ENCODE measurements at places on chromosomes 2 and 18. TPM values are rescaled to one million over a fixed set of nuclear protein-coding genes. Genes with fewer than 3 reads are reported as not detected.

DNA sequence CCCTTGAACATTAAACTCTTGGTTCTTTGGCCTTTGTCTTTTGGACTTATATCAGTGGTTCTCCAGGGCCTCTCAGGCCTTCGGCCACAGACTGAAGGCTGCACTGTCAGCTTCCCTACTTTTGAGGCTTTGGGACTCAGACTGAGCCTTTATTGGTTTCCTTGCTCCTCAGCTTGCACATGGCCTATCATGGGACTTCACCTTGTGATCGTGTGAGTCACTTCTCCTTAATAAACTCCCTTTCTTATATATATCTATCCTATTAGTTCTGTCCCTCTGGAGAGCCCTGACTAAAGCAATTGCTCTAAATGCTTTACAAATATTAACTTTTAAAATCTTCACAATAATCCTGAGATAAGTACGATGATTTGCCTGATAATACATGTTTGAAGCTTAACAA, 353.6 kb upstream of the TRIB2 start:
- H3K4me3 ChIP-seq = no peak overlapping the region
- no peaks in the 10 kb centered on the region for H3K4me1 ChIP-seq
- no peaks in the 10 kb centered on the region for H3K36me3 ChIP-seq
- no peak overlapping the region for H3K27ac ChIP-seq
- no peaks in the 10 kb centered on the region for H3K27me3 ChIP-seq
- DNase-seq = no peak

GRCh38 chr2:217738061-217738460, 264.7 kb downstream of the TNS1 start:
- no peak overlapping the region for H3K4me3 ChIP-seq
- no peaks in the 10 kb centered on the region for H3K27me3 ChIP-seq
- no peaks in the 10 kb centered on the region for H3K36me3 ChIP-seq
- no peak for DNase-seq

GRCh38 chr18:62445386-62445917, 77.4 kb upstream of the ZCCHC2 start:
- DNase-seq = no peak
- no peaks in the 10 kb centered on the region for H3K27me3 ChIP-seq
- no peaks in the 10 kb centered on the region for H3K4me1 ChIP-seq
- no peak overlapping the region for H3K4me3 ChIP-seq
- no peak overlapping the region for H3K27ac ChIP-seq

DNA sequence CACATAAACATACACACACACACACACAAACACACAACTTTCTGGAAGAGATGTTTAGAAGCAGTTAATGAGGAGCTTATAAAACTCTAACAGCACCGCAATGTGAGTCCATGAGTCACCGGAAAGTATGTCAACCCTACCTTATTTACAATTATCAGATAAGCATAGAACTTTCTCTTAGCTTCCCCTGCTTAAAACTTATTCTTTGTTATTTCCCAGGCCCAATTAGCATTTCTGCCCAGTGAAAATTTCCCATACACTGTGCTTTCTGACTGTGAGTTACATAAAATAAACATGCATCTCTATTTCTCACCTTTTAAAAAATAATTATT, 737.6 kb downstream of the LRP1B start:
- no peak overlapping the region for H3K27ac ChIP-seq
- H3K4me1 ChIP-seq = no peaks in the 10 kb centered on the region
- DNase-seq = no peak
- no peak overlapping the region for H3K4me3 ChIP-seq
- H3K27me3 ChIP-seq = no peaks in the 10 kb centered on the region
- H3K36me3 ChIP-seq = no peaks in the 10 kb centered on the region

GRCh38 chr18:79634593-79635426, 44.8 kb upstream of the CTDP1 start:
- no peak overlapping the region for H3K4me3 ChIP-seq
- H3K27me3 ChIP-seq = peaks cover 18% of the 10 kb centered on the region
- H3K36me3 ChIP-seq = no peaks in the 10 kb centered on the region

- no peak for DNase-seq
- no peak overlapping the region for H3K27ac ChIP-seq
- H3K4me1 ChIP-seq = no peaks in the 10 kb centered on the region
- no peaks in the 10 kb centered on the region for H3K27me3 ChIP-seq
Measured at GRCh38 chr18:7720395-7720794, 153.3 kb downstream of the PTPRM start.

GRCh38 chr18:63664571-63664970, 2.9 kb upstream of the SERPINB3 start:
- no peaks in the 10 kb centered on the region for H3K36me3 ChIP-seq
- no peak overlapping the region for H3K27ac ChIP-seq
- H3K4me3 ChIP-seq = no peak overlapping the region
- H3K4me1 ChIP-seq = no peaks in the 10 kb centered on the region

DNA sequence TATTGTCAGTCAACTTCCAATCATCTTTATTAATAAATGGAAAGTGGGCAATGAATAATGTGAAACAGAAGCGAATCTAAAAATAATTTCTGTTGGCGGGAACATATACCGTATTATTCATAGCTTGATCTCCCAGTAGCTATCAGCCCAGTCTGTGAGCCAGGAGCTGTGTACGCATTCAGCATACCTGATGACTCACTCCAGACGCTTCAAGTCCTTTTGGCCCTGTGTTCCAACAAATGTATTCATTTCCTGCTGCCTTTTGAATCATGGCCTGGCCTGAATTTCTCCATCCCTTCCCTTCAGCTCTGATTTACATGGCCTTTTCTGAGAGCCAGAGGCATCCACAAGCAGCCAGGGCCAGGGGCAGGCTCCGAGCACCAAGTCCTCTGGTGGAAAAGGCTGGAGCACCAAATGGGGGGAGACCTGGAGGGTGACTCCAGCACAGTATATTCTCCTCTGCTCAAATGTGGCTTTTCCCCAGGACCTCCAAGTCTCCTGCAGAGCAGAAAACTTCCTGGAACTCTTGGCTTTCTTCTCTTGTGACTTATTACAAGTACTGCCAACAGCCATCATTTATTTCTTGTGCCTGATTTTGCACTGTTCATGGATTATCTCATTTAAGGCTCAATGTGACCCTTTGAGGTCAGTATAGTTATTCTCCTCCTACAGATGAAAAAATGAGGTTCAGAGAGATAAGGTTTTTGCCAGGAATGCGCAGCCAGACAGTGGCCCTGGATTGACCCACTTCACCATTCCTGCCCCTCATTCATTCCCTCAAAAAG, 108.7 kb downstream of the EN1 start:
- no peak overlapping the region for H3K4me3 ChIP-seq
- no peak for DNase-seq
- H3K4me1 ChIP-seq = no peaks in the 10 kb centered on the region
- H3K36me3 ChIP-seq = no peaks in the 10 kb centered on the region
- H3K27me3 ChIP-seq = no peaks in the 10 kb centered on the region
- H3K27ac ChIP-seq = no peak overlapping the region

GRCh38 chr18:41128126-41128525, 826.9 kb upstream of the PIK3C3 start:
- H3K27ac ChIP-seq = no peak overlapping the region
- no peaks in the 10 kb centered on the region for H3K36me3 ChIP-seq
- H3K27me3 ChIP-seq = no peaks in the 10 kb centered on the region
- no peaks in the 10 kb centered on the region for H3K4me1 ChIP-seq

DNA sequence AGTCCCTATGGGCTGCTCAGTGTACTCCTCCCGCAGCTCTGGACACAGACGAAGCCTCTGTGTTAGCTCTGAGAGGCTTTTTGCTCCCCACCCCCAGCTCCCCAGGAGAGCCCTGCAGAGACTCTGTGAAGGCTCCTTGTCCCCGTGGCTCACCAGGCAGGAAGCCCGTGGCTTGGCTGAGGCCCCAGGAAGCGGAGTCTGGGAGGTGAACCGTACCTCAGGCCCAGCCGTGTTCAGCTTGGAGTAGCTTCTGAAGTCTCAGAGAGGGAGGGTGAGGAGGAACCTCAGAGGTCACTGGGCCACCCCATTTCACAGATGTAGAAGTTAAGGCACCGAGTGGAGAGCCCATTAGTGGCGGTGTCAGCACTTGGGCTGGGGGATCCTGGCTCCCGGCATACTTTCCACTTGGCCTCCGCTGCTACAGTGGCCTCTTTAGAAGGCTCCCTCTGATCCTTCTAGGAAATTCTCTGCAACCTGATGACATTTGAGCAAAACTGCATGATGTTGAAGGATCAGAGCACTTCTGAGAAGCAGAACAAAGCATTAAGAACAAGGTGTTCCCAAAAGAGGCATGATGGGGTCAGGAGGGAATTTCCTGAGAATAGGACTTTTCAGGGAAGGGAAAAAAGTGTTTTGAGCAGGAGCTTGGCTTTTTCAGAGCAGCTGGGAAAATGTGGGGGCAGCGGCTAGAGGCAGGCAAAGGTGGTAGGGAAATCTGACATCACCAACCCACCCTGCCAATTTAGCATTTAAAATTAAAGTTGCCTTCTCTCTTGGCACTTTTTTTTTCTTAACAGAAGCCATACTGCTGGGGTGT, 79.1 kb downstream of the MCFD2 start:
- H3K27ac ChIP-seq = no peak overlapping the region
- no peaks in the 10 kb centered on the region for H3K36me3 ChIP-seq
- H3K4me1 ChIP-seq = no peaks in the 10 kb centered on the region

GRCh38 chr2:18701546-18701945, 112.2 kb upstream of the NT5C1B start:
- H3K4me1 ChIP-seq = no peaks in the 10 kb centered on the region
- H3K36me3 ChIP-seq = no peaks in the 10 kb centered on the region
- H3K27me3 ChIP-seq = no peaks in the 10 kb centered on the region
- DNase-seq = no peak
- H3K4me3 ChIP-seq = no peak overlapping the region
- H3K27ac ChIP-seq = no peak overlapping the region

DNA sequence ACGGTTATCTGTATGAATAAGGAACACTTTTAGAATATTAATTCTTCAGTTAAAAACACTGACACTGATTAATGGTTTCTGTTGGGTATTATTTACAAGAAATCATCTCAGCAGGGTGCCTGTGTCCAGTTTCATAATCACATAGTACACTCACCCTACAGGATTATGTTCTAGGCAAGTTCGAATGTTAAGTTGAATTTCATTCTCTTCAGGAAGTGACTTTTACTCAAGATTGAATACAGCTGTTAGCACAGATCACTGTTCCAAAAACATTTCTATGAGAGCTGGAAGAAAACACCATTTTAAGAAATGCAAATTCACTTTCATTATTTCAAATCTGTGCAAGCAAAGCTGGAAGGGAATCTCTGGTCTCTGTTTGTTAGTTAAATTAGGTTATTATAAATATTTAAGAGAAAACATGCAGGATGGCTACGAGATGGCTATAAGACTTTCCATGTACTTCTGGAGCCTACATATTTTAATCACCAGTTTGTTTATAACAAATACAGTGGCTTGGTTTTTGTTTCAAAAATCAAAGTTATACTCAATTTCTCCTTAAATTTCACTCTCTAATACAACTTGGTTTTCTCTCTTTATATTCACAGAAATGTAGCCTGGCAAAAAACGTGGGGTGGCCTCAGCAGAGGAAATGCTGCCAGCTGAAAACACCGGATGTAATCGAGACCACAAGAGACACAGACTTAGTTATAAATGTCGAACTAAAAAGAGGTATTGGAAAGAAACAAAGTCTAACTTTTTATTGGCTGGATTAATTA, 65.8 kb downstream of the RBMS1 start:
- no peaks in the 10 kb centered on the region for H3K36me3 ChIP-seq
- peak; percentile 29 for DNase-seq
- H3K27ac ChIP-seq = peak overlapping the region; percentile 75
- H3K4me1 ChIP-seq = no peaks in the 10 kb centered on the region
- H3K27me3 ChIP-seq = peaks cover 55% of the 10 kb centered on the region

DNA sequence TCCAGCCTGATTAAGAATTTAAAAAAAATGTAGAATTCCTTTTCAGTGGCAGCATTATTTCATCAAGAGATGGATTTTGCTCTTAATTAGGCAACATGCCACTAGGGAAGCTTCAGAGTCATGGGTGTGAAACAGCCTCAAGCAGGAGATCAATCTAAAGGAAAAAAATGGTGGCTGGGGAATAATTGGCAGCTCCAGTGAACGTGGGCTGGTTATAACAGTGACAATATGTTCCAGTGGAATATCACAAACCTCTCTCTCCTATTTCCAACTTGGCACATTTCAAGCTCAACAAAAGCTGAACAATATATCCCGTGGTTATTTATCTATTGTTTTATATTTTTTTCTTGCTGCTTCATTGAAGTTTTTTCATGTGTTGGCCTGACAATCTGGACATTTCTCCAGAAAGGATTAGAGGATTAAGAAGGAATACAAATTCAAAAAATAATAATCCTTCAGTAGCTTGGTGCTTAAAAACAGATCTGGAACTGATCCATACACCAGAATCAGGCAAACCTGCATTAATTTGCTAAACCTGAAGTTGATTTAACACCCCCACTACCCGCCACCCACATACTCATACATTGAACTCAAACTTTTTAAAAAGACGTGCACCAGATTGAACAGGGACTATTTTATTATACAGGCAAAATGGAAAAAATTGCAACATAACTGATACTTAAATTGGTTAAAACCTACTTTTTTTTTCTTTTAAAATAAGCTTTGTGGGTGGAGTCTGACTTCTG, 255.9 kb upstream of the SPRED2 start:
- H3K27ac ChIP-seq = no peak overlapping the region
- H3K4me1 ChIP-seq = no peaks in the 10 kb centered on the region
- peaks cover 7% of the 10 kb centered on the region for H3K27me3 ChIP-seq
- no peak for DNase-seq

- H3K4me1 ChIP-seq = peaks cover 5% of the 10 kb centered on the region
- no peaks in the 10 kb centered on the region for H3K36me3 ChIP-seq
- H3K27me3 ChIP-seq = no peaks in the 10 kb centered on the region
Measured at GRCh38 chr2:109396202-109397180, 217.3 kb downstream of the SEPTIN10 start.

DNA sequence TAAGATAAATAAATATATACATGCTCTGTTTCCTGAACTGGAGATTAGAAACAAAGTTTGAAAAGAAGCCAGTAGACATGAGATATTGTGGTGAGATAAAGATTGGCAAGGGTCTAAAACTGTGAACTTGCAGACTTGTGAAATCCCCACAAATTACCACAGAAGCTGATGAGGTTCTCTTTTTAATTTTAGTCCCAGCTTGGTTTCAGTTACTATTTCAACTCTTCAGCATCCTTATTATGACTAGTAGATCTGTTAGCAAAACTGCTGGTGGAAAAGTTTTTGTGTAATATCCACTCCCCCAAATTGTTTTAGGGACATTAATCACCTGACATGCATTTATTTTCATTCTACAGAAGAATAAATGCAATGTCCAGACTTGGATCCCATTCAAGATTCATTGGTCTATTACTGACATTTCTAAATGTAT, 20.8 kb downstream of the RASGRP3 start:
- no peaks in the 10 kb centered on the region for H3K4me1 ChIP-seq
- H3K36me3 ChIP-seq = no peaks in the 10 kb centered on the region
- H3K27me3 ChIP-seq = no peaks in the 10 kb centered on the region
- DNase-seq = no peak

Gene SFTPB
- total RNA-seq = not detected

Gene RNF152
- total RNA-seq = 340 TPM

Gene RNF144A
- total RNA-seq = 145 TPM

Gene CMPK2
- total RNA-seq = 22.9 TPM

Gene TBC1D8
- 85.7 TPM for total RNA-seq

Gene CCL20
- total RNA-seq = 9.3 TPM

Gene ZBTB7C
- total RNA-seq = 81.2 TPM

Gene TRMT61B
- total RNA-seq = not detected

Gene SGPP2
- total RNA-seq = 26.5 TPM

Gene SNED1
- 49.6 TPM for total RNA-seq
